ENCODE measurements at places on chromosomes 5 and 9.

GRCh38 chr5:87686018-87686417, 273.3 kb upstream of the CCNH start:
- no peak for DNase-seq

DNA sequence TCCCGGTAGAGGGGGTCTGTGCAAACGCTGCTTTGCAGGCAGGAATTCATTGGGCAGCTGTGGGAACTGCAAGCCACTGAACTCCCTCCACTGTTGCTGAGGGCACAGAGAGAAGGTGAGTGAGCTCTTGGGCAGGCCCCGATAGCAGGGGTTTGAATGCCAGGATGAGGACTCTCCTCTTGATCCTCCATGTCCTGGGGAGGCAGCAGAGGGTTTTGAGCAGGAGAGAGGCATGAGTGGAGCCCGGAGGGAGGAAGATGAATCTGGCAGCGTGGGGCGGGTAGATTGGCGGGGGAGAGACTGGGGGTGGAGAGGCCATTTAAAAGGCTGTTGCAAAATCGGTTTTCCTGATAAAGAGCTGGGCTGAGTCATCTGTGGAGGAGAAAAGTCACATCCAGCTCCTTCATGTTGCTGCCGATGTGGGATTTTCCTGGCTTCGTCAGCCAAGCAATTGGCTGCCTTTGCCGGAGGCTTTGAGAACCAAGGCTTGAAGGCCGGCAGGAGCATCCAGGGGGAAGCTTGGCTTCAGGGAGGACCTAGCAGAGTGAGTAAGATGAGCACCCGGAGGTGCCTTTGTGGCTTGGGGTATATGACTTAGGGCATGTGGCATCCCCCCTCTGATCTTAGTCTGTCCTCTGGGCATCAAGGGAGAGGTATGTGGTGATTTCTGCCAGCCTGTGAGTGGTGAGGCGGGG, at the start of gene SYNPO:
Gene SYNPO (plus strand): TSS at position 350 of the 695 bp plus-strand sequence. CDS start 7,616 bp downstream, outside the sequence.
- DNase-seq: no peak

DNA sequence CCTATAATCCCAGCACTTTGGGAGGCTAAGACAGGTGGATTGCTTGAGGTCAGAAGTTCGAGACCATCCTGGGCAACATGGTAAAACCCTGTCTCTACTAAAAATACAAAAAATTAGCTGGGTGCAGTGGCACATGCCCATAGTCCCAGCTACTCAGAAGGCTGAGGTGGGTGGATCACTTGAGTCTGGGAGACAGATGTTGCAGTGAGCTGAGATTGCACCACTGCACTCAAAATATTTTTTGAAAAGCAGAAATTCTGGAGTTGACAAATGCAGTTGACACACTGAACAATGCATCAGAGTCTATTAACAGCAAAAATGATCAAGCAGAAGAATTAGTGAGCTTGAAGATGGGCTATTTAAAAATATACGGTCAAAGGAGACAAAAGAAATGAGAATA, 35.5 kb downstream of the NDUFAF2 start:
- no peak for DNase-seq

GRCh38 chr5:120382833-120383232, 81.3 kb upstream of the PRR16 start:
- no peak for DNase-seq

DNA sequence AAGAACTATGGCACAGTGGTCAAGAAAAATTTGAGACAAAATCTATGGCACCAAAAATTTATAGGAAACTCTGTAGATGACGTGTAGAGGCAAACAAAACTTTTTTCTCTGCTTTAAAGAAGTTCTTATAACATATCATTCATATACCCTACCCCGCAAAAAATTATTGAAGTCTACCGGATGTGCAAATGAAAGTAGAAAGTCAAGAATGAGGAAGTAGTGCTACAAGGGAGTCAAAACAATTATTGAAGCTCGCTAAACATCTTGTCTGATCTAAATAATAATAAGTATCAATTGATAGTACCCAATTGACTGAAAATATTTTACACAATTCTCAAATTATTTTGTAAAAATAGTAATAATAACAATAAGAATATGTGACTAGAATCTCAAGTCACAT, 398.5 kb downstream of the TAF11L14 start:
- no peak for DNase-seq

GRCh38 chr5:155530046-155530445, 516.5 kb downstream of the KIF4B start:
- DNase-seq: no peak

- no peak for DNase-seq
Observed at GRCh38 chr9:38229504-38230155, 160.6 kb upstream of the SHB start.

- no peak for DNase-seq
Observed at GRCh38 chr5:94407023-94407422, 211.4 kb downstream of the KIAA0825 start.

GRCh38 chr9:79592726-79593493, 21.1 kb downstream of the TLE4 start:
- DNase-seq: peak; percentile 25

DNA sequence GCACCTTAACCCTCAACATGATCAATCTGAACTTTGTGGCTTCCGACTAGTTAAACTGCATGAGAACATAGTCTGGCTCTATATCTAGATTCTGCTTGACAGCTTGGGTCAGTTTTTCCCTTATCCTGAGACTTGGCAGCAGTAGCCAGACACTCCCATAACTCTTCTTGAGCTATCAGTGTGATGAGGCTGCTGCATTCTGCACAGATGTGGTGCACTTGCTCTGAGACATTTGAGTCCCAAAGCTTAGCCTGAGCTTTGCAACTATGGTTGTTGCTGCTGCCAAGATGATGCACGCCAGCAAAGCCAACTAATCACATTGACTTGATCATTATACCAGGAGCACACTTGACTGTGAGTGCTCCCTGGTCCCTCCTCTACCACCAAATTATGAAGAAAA, 36.2 kb downstream of the MOCS2 start:
- DNase-seq: no peak

DNA sequence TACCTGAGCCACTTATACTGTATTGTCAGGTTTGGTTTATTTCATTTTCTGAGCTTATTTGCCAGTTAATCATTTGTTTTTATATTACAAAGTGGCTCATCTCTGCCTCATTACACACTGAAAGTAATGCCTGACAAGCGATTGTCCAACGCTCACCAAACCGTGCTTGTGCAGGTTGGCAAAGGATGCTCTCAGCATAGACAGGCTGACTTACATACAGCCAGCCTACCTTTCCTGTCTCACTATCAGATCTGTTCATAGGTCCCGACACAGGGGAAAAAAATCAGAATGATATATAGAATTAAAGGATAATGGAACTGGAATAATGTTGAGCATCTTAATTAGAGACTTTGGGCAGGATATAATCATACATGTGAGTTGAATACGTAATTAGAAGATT, 739.7 kb upstream of the RIOK2 start:
- DNase-seq: no peak

Data from hematopoietic multipotent progenitor cell treated with erythropoietin and hydrocortisone succinate and interleukin-3 and kit ligand, for 8 days (in vitro differentiated cells).